NCI-H2171 treated with DMSO at 0.1 percent for 48 hours (cell line): ENCODE measurements at places on chromosomes 16 and 17.

- DNase-seq: no peak
Measured at GRCh38 chr17:38604479-38605403, 1.0 kb downstream of the SRCIN1 start.

GRCh38 chr16:27720731-27721530 is 171.0 kb downstream of the KATNIP start:
- DNase-seq: no peak

- peak; percentile 97 for DNase-seq
Measured at GRCh38 chr17:62751060-62751691, 56.9 kb downstream of the MARCHF10 start.

GRCh38 chr17:8283356-8283755 is 5.1 kb upstream of the RANGRF start:
- no peak for DNase-seq

DNA sequence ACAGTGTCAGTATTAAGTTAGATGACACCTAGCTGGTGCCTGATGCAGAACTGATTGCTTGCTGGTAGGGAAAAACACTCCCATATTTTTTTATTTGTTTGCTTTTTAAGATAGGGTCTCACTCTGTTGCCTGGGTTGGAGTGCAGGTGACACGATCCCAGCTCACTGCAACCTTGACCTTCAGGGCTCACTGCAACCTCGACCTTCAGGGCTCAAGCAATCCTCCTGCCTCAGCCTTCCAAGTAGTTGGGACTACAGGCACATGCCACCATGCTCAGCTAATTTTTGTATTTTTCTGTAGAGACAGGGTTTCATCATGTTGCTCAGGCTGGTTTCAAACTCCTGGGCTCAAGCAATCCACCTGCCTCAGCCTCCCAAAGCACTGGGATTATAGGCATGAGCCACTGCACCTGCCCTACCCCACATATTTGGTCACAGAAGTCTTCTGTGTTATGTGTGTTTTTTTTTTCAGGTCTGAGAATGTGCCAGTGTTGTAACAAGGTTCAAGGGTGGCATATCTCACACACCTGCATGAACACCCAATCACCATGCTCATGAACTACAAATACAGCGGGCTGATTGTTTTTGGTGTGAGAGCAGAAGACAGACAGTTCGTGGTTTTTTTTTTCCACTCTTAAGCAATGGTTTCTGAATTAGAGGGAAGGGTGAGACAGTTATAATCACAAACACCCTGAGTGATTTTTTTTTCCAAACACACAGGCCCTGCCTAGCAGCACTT is 22.8 kb downstream of the SPAG9 start:
- no peak for DNase-seq

GRCh38 chr17:81471818-81472456 is 40.7 kb downstream of the ACTG1 start:
- peak; percentile 99 for DNase-seq

GRCh38 chr17:40542558-40543411 is 22.5 kb downstream of the CCR7 start:
- no peak for DNase-seq

DNA sequence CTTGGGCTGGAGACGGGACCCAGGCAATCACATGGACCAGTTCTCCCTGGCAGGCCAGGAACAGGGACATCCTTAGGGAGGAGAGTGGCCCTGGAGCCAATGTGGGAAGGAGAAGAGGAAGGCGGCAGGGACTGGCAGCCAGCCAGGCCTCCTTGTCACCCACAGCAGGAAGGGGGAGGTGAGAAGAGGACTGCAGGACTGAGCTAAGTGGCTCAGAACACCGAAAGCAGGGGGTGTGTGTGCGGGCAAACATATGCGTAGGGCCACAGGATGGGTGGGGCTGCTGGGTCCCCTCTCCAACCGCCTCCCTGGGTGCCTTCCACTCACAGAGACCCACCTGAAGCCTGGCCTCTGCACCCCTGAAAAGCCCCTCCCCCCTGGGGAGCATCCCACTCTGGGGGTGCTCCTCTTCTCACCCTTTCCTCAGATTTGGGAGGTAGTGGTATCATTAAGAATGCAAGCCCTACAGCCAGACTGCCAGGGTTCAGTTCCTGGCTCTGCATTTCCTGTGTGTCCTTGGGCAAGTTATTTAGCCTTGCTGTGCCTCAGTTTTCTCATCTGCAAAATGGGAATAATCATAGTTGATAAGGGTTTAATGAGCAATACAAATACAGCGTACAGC is 8.1 kb downstream of the PNMT start:
- DNase-seq: peak; percentile 76

GRCh38 chr16:80197741-80198201 is 343.0 kb upstream of the DYNLRB2 start:
- no peak for DNase-seq

- DNase-seq: no peak
Measured at GRCh38 chr16:13289515-13289914, 388.1 kb downstream of the SHISA9 start.

DNA sequence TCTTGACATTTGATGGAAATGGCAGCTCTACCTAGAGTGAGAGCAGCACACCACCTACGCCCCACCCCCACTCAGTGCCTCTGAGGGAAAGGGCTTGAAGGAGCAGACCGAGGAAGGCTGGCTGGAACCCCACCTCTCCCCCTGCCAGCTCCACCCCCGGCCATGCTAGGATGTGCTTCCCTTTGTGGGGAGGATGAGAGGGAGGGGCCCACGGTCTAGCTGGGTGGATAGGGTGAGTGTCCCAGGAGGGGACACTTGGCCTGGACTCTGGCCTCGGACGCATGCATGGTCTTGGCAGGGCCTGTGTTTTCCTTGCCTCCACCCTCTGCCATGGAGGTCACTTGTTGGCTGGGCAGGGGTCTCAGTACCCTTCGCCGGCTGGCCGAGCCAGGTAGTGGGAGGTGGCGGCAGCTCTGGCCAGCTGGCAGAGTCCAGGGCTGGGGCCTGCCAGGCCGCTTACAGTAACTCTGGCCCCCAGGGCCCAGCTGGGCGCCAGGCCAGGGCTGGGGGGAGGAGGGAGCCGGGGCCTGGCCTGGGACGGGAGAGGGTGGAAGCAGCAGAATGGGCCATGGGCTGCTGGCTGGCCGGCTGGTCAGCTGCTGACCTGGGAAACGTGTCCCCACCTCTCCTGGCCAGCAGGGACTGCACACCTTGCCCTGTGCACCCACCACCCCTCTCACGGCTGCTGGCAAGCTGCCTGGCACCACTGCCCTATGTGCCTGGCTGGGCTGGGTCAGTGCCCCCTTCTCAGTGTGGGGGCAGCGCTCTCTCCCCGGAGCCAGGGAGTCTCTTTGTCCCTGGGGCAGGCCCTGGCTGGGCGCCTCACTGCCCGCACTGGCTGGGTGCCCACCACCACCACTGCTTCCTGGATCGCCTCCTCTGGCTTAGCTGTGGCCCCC is 23.0 kb downstream of the RARA start:
- DNase-seq: no peak

- no peak for DNase-seq
Measured at GRCh38 chr16:3637371-3637923, 17.0 kb upstream of the DNASE1 start.

GRCh38 chr17:70074236-70074830 is 692 bp upstream of the KCNJ16 start:
- no peak for DNase-seq
